ENCODE measurements at places on chromosomes 2 and 18.

DNA sequence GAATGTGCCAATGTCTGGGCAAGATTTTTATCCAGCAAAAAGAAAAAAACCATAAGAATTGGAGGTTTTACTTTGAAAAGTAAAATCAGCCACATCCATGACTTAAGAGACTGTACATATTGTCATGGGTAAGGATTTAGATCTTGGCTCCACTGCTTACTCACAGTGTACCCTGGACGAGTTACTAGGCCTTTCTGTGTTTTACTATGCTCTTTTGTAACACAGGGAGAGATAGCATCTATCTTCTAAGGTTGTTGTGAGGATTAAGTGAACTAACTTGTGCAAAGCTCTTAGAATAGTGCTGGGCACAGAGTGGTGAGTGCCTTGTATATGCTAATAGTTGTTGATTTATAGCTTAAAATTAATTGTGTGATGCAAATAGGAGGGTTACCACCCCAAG, 255.9 kb downstream of the NEDD4L start:
- no peak for DNase-seq

DNA sequence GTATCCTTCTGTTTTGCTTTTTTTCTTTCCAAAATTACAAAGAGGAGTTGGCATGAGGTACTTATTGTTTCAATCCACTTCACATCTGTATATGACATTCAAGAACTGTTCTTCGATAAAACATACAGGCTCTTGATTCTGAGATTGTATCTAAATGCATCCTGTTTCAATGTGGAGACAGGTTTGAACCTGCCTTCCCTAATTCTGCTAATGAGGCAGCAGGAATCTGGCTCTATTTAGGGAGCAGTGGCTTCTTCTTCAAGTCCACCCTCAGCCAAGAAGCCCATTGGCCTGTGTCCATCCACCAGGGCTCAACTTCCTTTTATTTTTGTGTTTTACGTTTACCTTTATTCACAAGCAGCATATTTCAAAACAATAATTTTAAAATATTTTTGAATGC, 84.8 kb upstream of the PIK3C3 start:
- no peak for DNase-seq

DNA sequence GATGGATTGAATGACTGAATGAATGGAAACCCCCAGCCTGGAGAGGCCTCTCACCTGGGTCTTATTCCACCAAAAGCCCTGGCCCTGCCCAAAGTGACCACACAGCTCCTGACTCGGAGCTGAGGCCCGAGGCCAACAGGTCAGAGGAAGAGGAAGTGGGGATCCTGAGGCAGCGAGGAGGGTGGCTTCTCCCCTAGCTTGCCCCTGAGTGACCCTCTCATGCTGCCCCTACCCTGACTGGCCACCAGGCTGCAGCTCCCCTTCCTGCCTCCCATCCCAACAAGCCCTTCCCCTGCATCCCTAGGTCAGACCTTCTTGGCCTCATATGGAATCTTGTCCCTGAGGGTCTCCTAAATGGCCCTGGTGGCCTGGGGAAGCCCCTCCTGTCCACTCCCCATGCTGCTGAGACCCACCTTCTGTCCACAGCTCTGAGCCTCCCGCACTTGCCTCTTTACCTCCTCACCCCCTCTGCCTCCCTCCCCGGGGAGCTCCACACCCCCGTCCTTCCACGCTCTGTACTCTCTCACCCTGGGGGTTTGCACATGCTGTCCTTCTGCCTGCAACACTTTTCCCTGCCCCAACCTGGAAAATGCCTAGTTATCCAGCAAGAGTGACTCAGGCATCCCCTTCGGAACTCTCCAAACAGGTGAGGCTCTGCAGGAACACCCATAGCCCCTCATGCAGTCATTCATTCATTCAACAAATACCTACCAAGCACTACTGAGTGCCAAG, 134.8 kb upstream of the HDAC4 start:
- DNase-seq, result no peak

DNA sequence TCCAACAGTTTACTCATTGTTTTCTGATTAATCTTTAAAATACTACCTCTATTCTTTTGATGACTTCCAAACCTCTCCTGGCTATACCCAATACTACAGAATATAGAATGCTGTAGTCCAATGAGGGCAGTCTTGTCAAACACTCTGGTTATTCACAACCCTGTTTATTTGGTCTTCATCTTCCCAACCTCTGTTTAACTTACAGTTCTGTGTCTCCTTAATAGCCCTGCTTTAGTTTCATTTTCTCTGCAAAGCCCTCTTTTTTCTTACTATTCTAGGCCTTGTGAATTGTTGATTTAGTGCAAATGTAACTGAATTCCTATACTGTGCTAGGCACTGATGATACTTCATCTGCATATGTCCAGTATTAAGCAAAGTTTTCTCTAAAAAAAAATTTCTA, 40.0 kb downstream of the ACVR2A start:
- DNase-seq, result no peak

GRCh38 chr2:107986278-107987217, at the start of gene SLC5A7:
SLC5A7 (plus strand) TSS chr2:107986524; CDS start chr2:107988156, 1,632 bp downstream.
- peak; percentile 8 for DNase-seq

- DNase-seq, result peak; percentile 79
Measured at GRCh38 chr2:103176294-103176915, 414.6 kb downstream of the TMEM182 start.

DNA sequence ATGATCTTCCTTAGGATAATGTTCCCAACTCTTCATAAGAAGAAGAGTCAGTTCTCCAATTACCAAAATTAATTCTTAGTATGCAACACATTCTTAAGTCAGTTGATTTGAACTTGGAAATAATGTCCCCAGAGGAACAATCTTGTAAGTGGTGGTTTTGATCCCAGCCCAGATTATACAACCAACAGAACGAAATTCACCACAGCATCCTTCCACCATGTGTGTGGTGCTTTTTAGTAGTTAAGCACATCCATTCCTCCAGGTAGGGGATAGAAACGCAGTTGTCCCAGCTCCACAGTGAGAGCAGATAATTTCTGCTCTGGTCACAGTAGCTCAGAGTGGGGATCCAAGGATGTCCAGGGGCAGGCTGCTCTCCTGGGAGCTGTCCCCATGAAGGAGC, 161.7 kb upstream of the SLC39A10 start:
- DNase-seq, result no peak

GRCh38 chr2:33652830-33653229, 53.7 kb upstream of the FAM98A start:
- no peak for DNase-seq

GRCh38 chr2:29017716-29018435, 36.8 kb downstream of the TOGARAM2 start:
- DNase-seq, result no peak

- DNase-seq, result peak; percentile 30
Measured at GRCh38 chr2:219309278-219309677, at the start of gene PTPRN. PTPRN (minus strand) TSS chr2:219309401; CDS start chr2:219309332, 69 bp downstream.

DNA sequence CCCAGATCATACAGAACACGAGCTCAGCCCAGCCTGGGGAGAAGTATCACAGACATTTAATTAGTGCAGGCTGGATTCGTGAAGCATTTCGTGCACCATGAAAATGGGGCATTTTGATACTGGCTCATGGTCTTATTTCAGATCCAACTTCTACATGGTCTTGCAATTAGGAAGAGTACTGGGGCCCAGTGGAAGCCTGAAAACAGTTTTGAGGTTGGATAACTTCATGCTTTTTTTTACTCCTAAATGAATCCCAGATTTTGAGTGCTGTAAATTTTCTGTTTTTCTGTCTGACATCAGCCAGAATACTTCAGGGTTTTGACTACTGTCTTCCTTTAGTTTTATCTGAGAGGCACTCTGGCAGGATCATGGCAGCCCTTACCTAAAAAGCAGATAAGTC, 160.1 kb downstream of the GFPT1 start:
- no peak for DNase-seq

DNA sequence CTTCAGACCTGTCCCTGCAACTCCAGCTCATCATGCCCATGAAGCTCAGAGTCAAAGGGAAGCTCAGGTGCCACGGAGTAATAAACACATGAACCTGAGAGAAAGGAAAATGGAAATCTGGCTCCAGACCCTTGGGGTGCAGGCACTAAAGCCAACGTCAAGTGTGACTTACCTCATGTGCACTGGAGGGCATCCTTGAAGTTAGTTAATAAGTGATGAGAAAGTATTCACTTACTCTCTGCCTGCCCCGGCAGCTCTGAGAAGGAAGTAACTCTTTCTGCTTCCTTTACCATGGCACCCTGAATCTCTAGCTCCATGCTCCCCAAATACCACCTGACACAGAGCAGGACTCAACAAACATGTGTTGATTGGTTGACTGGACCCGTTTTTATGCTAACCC, 21.4 kb upstream of the AGAP1 start:
- no peak for DNase-seq

GRCh38 chr2:2587354-2587753, 256.3 kb upstream of the MYT1L start:
- no peak for DNase-seq

DNA sequence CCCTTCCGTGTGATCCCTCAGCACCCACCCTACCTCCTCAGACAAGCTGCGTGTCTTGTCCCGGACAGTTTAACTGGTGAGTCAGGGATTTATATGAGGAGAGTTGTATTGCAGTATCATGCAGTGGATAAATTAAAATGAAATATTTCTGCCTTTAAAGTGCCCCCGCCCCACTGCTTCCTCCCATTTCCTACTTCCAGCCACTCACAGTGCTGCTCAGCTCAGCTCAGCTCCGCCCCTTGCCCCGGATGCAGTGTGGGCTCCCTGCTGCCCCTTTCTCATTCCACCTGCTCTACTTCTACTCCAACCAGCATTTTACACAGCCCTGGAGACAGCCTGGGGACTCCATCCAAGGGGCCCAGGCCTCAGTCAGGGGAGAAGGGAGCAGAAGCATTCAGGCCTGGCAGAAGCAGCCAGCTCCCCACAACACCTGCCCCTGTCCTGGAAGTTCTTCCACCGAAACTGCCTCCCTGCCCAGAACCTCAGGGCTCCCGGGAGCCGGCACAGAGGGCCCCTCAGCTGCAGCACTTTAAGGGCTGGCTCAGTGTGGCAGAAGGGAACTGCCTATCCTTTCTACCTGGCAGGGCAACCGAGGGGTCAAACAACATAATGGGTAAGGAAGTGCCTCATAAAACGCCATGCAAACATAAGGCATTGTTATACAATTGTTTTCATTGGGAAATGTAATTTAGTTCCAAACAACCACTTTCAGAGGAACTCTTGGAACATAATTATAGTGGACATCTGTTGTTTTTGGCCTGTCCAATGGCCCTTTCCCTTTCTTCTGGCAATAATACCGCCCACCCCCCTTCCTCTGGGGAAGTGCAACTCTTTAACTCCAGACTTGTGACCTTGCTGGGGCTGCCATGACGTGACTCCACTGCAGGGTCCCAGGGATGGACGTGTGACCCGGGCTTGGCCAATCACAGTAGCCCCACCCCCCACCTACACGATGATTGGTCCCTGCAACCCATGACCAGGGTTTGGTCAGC, 102.3 kb downstream of the LIPG start:
- DNase-seq, result no peak

GRCh38 chr2:232779934-232780333, 3.6 kb upstream of the KCNJ13 start:
- DNase-seq, result no peak

DNA sequence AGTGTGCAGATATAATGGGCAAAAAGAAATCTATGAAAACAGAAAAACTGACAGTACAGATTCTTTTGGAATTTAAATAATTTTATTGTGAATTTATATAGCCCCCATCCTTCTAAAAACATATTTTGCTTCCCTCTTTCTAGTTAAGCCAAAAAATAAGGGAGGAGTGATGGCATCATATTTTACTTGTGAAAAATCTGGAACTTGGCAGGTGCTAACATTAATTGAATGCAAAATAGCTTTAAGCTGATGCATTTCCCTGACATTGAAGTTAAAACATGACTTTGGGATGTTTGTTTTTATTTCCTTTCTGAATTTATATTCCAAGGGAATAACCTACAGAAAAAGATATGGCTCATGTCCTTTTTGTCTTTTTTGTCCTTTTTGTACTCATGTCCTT, 82.6 kb upstream of the RBM44 start:
- DNase-seq, result no peak

DNA sequence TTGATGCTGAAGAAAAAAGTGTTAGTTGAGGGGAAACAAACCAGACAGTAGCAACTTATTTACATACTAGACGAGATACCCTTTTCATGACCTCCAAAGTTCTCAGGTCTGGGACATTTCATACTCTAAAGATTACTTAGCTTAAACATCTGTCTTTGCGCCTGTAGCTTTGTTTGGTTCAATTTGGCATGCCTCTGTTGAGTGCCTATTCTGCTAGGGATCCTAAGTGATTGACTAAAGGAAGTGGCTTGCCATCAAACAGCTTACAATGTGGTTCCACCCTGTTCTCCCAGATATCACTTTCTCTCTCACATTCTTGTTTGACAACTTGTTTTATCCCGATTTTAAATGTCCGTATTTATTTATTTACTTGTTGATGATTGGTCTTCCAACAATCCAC, 488.8 kb downstream of the PARD3B start:
- DNase-seq, result no peak

DNA sequence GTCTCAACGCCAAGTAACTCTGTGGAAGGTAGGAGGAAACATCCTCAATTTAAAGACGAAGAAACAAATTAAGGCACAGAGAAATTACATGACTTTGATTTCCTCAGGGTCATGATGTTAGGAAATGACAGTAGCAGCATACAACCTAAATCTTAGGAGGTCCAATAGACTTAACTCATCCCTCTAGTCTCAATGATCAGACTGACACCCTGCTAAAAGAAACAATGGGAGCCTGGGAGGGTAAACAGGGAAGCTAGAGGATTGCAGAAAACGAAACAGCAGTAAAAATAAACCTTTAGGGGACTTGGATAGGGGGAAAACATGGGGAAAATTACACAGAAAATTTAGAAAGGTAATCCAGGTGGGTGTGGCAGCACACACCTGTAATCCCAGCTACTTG, 56.0 kb downstream of the ROCK2 start:
- no peak for DNase-seq

- no peak for DNase-seq
Measured at GRCh38 chr2:239231231-239232194, 169.3 kb downstream of the HDAC4 start.

GRCh38 chr2:149507974-149508373, 79.6 kb downstream of the MMADHC start:
- DNase-seq, result no peak

GRCh38 chr2:25323042-25323514, 18.6 kb downstream of the DNMT3A start:
- DNase-seq, result no peak

GRCh38 chr2:29469516-29469915, 354.3 kb downstream of the CLIP4 start:
- DNase-seq, result no peak

- DNase-seq, result no peak
Measured at GRCh38 chr2:78718024-78718423, 307.5 kb upstream of the REG3G start.

GRCh38 chr18:69817335-69817940, 130.2 kb downstream of the CD226 start:
- no peak for DNase-seq
